ENCODE measurements at places on chromosomes 2 and 18.

- no peak for DNase-seq
Observed at GRCh38 chr2:134352844-134353243, 99.0 kb downstream of the MGAT5 start.

GRCh38 chr2:35463805-35464596 lies 891.6 kb upstream of the CRIM1 start:
- DNase-seq: no peak

DNA sequence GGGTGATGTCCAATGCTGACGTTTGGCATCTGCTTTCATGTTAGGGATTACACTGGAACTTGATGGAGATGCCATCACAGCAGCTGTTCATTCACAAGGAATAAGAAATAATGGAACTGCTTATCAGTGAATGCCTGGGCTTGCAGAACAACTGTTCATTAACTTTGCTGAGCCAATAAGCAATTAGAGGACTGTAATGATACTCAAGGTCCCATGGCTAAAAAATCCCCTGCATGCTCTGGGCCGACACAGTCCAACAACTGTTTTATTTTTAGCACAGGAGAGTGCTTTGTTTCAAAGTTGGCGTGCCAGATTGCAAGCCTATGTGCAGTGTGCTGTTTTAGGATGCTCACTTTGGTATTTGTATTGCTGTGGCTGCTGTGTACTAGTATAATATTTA lies 408.0 kb upstream of the RGPD4 start:
- no peak for DNase-seq

- no peak for DNase-seq
Observed at GRCh38 chr2:212170382-212170781, 368.2 kb downstream of the ERBB4 start.

GRCh38 chr18:48781988-48782363 lies 168.8 kb downstream of the SMAD7 start:
- no peak for DNase-seq

DNA sequence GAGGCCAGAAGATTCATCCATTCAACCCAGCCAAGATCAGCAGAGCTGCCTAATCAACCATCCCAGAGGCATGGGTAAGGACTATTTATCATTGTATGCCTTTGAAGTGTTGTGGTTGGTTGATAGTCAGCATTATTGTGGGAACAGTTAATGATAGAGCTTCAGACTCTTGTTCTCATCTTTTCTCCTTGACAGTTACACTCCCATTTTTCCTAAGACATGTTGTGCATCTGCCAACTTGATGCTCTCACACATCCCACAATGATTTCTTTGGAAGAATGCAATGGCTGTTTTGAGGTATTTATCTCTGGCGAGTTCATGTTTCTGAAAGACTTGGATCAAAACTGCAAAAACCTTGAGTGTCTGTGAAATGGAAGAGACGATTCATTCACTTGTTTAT lies 55.4 kb downstream of the FASTKD2 start:
- DNase-seq: no peak

- no peak for DNase-seq
Observed at GRCh38 chr2:226892729-226893128, 56.9 kb downstream of the RHBDD1 start.

DNA sequence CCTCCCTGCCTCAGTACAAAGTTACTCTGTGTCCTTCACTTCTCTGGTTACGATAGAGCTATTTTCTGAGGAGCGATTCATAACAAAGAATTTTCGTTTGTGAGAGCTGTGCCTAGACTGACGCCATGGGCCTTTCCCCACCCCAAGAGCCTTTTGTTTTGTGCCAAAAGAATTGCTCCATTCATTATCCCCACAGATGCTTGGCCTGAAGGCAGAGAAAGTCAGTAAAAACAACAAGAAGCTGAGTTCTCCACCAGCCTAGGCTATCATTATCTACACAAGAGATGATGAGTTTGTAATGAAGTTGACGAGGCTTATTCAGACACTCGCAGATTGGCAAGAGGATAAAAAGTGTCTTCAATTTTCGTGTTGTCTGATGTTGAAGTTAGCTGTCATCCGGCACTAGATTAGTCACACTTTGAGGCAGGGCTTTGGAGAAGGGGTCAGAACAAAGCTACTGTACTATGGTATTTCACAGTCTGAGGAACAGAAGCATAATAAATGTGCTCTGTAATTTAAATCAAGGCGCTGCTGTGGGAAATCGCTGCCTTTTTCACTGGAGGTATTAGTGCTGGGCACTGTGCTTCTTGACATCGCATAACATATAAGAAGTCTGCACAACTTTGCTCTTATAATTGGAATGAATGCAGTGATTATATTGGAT lies 278.4 kb upstream of the FIGN start:
- DNase-seq: peak; percentile 83
